ENCODE measurements at places on chromosomes 7 and 10. TPM values are rescaled to one million over a fixed set of nuclear protein-coding genes. Genes with fewer than 3 reads are reported as not detected.

The SPDYE2 gene
- total RNA-seq = not detected

The PBLD gene
- 6.7 TPM for total RNA-seq

The TAS2R4 gene
- 0.92 TPM for total RNA-seq

The CNPY1 gene
- total RNA-seq = not detected

The GNAT3 gene
- total RNA-seq = not detected

The TMEM184A gene
- total RNA-seq = 0.09 TPM

The HOXA7 gene
- total RNA-seq = 1.6 TPM

The ANK3 gene
- 3.3 TPM for total RNA-seq

The MRLN gene
- not detected for total RNA-seq

The COL28A1 gene
- total RNA-seq = not detected

The CLCN1 gene
- total RNA-seq = 0.14 TPM

The CRYGN gene
- total RNA-seq = 0.74 TPM

The WNT16 gene
- total RNA-seq = 0.14 TPM

The RFC2 gene
- 8.8 TPM for total RNA-seq

The OR2A1 gene
- total RNA-seq = not detected

The MCM10 gene
- total RNA-seq = 1.2 TPM

The HGF gene
- total RNA-seq = 462 TPM

The METTL27 gene
- 2.3 TPM for total RNA-seq

The PAPSS2 gene
- total RNA-seq = 147 TPM

The C10orf62 gene
- 0.14 TPM for total RNA-seq

The PIK3CG gene
- 0.09 TPM for total RNA-seq

The TRPV5 gene
- not detected for total RNA-seq

The PON3 gene
- not detected for total RNA-seq

The CALHM3 gene
- total RNA-seq = not detected

The MLXIPL gene
- total RNA-seq = 0.37 TPM

The FGFR2 gene
- total RNA-seq = 0.71 TPM

The GBX1 gene
- total RNA-seq = not detected

The KCND2 gene
- total RNA-seq = 4.0 TPM

The LGI1 gene
- total RNA-seq = 0.14 TPM

The ZNF804B gene
- not detected for total RNA-seq

The FEZF1 gene
- not detected for total RNA-seq

The HOXA6 gene
- total RNA-seq = 4.4 TPM

The ITGB8 gene
- 47.1 TPM for total RNA-seq

The OR2F2 gene
- total RNA-seq = not detected

The EGFR gene
- total RNA-seq = 24.2 TPM

The HOGA1 gene
- total RNA-seq = 0.28 TPM

The C7orf57 gene
- total RNA-seq = not detected

The CRTAC1 gene
- not detected for total RNA-seq

The RBM20 gene
- under 0.01 TPM for total RNA-seq

The CRHR2 gene
- total RNA-seq = not detected

The CLRN3 gene
- not detected for total RNA-seq

The DYDC2 gene
- not detected for total RNA-seq

The NUB1 gene
- total RNA-seq = 36.0 TPM

The CYP2C19 gene
- not detected for total RNA-seq

The MYO3A gene
- total RNA-seq = not detected

The EPHB6 gene
- total RNA-seq = 2.6 TPM
